Renal pelvis (tissue), 12 donors: ENCODE measurements at places on chromosomes 12 and 14. TPM values are rescaled to one million over a fixed set of nuclear protein-coding genes. Genes with fewer than 3 reads are reported as not detected.

Gene SSPN
- polyA plus RNA-seq, result 18.0 TPM

GRCh38 chr14:104249089-104249488, 110.7 kb downstream of the KIF26A start:
- no peak for DNase-seq

- peak; percentile 71 for DNase-seq
Observed at GRCh38 chr14:20690848-20691640, 2.5 kb downstream of the ANG start.

DNA sequence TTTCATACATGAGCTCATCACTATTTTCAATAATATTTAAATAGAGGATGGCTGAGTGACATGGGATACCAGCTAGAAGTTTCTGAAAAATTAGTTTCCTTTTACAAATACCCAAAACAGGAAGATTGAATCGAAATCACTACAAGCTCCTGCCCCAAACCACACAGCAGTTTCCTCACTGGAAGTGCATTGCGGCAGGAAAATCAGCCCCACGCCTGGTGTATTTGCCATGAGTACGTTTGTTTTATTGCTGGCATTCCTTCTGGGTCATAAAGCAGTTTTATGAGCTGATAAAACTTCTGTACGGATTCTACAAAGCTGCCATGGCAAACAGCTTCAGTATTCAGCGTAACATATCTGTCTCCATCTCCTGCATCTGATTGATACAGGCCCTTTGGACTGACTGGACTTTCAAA, 23.7 kb downstream of the CDC42BPB start:
- no peak for DNase-seq

- DNase-seq, result peak; percentile 39
Observed at GRCh38 chr14:93857500-93858283, 69.4 kb upstream of the PRIMA1 start.

Gene WIF1
- 4.1 TPM for polyA plus RNA-seq

Gene MCRS1
- 72.6 TPM for polyA plus RNA-seq

GRCh38 chr14:68951035-68951797, 27.9 kb downstream of the ACTN1 start:
- no peak for DNase-seq

DNA sequence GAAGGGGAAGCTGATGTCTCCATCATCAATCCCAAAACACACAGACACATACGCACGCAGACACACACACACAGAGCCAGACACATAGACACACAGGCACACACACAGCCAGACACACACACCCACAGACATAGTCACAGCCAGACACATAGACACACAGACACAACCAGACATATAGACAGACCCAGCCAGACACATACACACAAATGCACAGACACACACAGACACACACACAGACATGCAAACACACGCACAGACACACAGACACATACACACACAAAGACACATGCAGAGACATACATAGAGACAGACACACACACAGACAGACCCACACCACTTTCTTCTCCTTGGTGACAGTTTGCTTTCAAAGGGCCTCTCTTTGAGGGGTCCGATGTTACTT, 6.3 kb downstream of the CCDC197 start:
- DNase-seq, result no peak
